ENCODE measurements at places on chromosomes 5 and 9. TPM values are rescaled to one million over a fixed set of nuclear protein-coding genes. Genes with fewer than 3 reads are reported as not detected.

ALDH1A1 gene
- 0.87 TPM for total RNA-seq

GOLM1 gene
- total RNA-seq = 112 TPM

FOXB2 gene
- total RNA-seq = not detected

- no peak for DNase-seq
Measured at GRCh38 chr5:134085411-134085810, 29.1 kb upstream of the TCF7 start.

HARS1 gene
- 123 TPM for total RNA-seq

DNA sequence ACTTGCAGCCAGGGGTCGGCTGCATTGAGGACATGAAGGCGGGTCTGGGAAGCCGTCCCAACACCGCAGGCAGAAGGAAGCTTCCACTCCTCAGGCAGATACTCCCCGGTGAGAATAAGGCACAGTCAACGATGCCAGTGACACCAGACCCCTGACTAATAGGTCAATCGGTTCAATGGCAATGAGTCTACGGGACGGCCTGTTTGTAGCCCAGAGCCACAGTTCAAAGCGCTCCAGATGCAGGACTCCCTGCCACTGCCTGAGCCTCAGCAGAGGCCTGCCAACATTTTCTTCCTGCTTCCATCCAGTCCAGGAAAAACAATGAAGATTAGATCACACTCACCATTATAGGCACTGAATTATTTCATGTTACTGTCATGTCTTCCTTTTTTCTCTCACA lies 84.5 kb upstream of the SIMC1 start:
- no peak for DNase-seq

CCL27 gene
- not detected for total RNA-seq
